ENCODE measurements at places on chromosomes 1 and 21. TPM values are rescaled to one million over a fixed set of nuclear protein-coding genes. Genes with fewer than 3 reads are reported as not detected.

GFI1 gene
- 96.5 TPM for total RNA-seq

KRTAP19-3 gene
- total RNA-seq = not detected

CCDC181 gene
- not detected for total RNA-seq

GRCh38 chr1:154431586-154432373 is 26.6 kb downstream of the IL6R start:
- peak; percentile 52 for DNase-seq

PRSS38 gene
- total RNA-seq = not detected

DNA sequence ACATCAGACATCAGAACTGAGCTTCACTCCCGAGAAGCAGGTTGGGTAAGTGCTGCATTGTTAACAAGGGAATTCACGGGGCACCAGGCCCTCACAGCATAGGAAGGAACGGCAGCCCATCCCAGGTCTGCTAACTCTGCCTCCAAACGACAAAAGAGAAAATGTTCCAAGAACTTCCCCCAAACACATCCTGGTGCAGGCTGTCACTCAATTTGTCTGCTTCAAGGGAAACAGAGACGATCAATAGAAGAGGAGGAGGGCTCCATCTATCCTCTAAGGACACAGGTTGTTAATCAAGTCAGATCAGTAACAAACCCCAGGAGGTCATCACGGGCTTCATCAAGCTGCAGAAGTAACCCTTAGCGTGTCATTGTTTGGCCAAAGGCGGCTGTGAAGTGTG is 3.5 kb upstream of the TSPEAR start:
- DNase-seq = no peak

GBP1 gene
- 58.9 TPM for total RNA-seq

DNA sequence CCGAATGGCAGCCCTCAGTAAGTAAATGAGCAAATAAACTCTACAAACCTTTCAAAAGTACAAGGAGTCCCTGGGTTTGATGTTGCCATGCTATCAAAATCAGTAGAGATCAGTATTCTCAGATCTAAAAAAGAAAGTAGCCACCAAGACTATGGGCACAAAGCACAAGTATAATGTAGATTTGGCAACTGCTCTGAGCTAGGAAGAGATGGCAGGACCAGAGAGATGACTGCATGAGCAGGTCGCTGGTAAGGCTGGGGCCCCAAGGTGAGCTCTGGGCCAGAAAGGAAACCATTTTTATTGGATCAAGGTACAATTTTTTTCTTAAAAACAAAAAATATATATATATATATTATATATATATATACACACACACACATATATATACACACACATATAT is 3.1 kb upstream of the ADORA3 start:
- no peak for DNase-seq

DNA sequence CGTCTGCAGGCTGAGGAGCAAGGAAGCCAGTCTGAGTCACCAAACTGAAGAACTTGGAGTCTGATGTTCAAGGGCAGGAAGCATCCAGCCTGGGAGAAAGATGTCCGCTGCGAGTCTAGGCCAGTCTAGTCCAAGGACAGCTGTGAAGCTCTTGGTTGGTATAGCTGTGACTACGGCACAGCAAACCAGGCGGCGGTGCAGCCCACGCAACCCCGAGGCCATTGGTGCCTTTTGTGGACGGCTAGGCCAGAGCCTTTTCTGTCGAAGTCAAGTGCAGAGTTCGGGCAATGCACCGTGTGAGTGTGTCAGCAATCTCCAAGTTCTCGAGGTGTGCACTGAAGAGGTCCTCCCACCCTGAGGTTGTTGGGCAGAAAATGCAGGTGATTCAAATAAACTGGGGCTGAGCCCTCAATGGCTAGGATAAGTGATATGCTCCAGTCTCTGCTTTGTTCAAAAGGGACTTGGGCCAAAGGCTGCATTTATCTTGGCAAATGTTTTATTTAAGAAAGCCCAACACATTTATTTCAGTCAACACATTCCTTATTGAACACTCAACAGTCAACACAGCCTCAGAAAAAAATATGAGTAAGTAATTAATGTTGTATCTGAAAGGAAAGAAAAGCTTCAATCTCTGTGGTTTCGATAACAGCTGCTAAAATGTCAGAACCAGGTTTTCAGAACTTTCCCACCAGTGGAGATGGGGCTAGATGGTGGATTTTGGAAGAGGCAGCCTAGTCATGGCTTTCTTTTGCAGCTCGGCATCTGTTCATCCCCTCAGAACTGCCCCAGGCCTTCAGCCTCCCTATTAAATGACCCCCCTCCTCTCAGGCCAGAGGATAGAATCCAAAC is 78.1 kb upstream of the COX20 start:
- no peak for DNase-seq
